Psoas muscle (tissue), 8 donors: ENCODE measurements at places on chromosomes 13 and 19.

DNA sequence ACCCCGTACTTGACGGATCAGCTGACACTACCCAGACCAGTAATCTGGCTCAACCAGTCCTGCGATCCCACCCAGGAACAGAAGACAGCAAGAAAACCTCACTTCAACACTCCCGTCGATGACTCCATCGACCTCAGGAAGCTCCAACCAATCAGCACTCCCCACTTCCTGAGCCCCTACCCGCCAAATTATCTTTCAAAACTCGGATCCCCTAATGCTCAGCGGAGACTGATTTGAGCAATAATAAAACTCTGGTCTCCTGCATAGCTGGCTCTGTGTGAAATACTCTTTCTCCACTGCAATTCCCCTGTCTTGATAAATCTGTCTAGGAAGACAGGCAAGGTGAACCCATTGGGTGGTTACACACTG, 1.2 kb downstream of the LSM4 start:
- no peak for DNase-seq

- no peak for DNase-seq
These were observed 1178.0 kb downstream of the UQCRFS1 start for GRCh38 chr19:28034936-28035335.

- no peak for DNase-seq
These were observed 6.8 kb upstream of the KDM4B start for GRCh38 chr19:4962085-4962619.

- no peak for DNase-seq
These were observed 81.2 kb upstream of the KLF12 start for GRCh38 chr13:74215420-74215819.
